ENCODE measurements at places on chromosomes 2 and 18.

DNA sequence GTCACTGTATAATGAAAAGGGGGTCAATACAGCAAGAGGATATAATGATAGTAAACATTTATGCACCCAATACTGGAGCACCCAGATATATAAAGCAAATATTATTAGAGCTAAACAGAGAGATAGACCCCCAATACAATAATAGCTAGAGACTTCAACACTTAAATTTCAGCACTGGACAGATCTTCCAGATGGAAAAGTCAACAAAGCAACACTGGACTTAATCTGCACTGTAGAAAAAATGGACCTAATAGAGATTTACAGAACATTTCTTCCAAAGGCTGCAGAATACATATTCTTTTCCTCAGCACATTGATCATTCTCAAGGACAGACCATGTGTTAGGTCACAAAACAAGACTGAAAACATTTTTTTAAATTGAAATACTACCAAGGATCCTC, 26.7 kb downstream of the ZBTB14 start:
- no peak for DNase-seq

DNA sequence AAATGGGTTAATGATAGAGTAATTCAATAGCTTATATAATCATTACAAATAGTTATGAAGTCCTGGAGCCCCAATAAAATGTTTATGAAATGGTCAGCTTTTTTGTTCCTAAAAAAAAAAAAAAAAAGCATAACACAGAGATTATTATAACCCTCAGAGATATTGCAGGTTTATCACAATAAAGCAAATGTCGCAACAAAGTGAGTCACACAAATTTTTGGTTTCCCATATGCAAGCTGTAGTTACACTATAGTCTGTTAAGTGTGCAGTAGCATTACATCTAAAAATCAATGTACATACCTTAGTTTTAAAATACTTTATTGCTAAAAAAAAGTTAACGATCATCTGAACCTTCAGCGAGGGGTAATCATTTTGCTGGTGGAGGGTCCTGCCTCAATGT, 20.0 kb downstream of the WDFY1 start:
- DNase-seq = no peak

DNA sequence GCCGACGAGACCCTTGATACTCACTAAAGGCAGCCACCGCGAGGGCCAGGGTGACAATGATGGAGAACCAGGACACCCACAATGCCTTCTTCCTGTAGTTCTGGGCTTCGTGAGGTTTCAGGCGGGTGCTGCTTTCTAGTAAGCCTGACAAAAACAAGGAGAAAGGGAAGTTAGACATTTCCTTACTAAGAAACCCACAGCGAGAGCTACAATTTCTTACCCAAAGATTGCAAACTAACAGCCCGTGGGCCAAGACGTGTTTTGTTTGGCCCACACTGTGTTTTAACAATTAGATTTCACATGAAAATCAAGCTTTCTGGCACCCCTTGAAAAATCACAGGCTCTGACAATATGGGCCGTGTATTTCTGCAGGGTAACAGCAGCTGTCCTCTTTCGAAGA, 5.6 kb downstream of the TMEM163 start:
- DNase-seq = no peak

GRCh38 chr2:100791294-100791935, 28.5 kb upstream of the NPAS2 start:
- DNase-seq = no peak

DNA sequence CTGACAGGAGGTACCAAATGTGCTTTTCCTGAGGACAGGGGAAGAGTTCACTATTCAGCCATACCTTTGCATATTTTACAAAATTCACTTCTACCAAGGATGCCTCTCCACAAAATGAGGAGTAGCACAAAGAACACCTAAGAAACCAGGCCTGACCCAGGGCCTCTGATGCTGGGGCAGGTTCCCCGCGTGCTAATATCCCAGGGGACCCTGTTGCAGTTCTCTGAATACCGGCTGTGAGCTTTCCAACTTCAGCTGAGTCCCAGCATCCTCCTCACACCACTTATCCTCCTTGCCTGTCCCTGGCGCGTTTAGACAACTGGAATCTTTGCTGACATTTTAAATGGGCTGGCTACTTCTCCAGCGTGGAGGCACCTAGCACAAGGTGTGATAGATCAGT, 142.3 kb downstream of the BCL2 start:
- no peak for DNase-seq

Measured in nucleus accumbens (tissue), 56 donors.